Pancreas (tissue), 10 donors: ENCODE measurements at places on chromosomes 12 and 14.

- DNase-seq: no peak
Measured at GRCh38 chr12:83067981-83068380, 381.3 kb downstream of the TMTC2 start.

GRCh38 chr12:13328535-13328934, 132.0 kb downstream of the EMP1 start:
- DNase-seq: no peak

DNA sequence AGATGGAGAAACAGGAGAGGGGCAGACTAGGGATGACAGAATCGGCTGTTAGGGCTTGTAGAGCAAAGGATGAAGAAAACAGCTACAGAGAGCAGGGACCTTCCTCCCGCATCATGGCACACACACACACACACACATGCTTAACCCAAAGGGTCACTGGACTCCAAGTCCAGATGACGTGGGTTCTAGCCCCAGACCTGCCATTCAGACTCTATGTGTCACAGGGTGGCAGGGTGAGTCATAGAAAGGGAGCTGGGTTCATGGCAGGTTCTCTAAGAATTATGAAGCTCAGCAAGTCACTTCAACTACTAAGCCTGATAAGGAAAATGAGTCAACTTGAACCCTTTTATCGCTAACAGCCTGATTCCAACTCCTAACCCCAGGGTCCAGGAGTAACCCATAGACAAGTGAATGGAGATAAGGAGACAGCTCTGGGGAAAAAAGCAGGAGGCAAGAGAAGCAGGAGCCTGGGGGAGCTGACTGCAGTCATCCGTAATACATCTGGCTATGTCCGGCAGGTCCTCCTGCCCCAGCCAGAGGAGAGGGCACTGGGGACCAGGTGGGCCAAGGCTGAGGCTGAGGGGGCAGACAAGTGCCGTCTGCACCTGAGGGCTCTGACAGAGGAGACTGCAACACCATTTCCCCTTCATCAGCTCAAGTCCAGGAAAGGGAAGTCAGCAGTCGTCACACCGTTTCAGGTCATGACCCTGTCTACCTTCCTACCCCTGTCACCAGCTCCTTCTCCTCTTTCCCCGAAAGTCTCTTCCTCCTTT, 3.6 kb upstream of the TNFRSF1A start:
- peak; percentile 46 for DNase-seq

DNA sequence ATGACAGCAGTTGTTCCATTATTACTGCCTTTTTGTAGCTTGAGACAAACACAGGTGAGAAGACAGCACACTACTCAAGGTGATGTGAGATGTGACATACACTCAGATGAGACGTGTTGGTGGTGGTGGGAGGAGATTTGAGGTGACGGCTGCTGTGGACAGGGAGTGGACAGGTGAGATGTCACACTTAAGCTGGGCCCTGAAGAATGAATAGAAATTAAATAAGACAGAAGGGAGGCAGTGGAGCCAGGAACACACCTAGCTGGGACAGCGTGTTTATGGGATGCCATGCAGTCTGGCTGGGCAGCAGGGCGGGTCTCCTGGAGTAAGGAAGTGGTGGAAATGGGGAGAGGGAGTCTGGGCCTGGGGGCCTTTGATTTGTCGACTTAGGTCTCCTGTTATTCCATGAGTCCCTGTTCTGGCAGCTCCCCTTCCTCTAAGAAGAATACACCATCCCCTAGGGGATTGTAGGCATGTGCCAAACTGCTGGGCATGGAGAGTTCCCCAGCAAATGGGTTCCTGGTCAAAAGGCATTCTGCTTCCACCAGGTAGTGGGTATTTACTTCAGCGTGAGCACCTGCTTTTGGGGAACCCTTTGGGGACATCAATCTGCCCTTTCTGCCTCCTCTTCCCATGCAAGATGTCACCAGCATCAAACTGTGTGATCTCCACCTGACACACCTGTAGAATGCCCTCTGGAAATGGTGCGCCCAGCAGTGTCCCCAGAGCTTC, 71.2 kb upstream of the ESRRB start:
- no peak for DNase-seq
